Transverse colon (tissue), 4 donors: ENCODE measurements at places on chromosomes 1 and 21. TPM values are rescaled to one million over a fixed set of nuclear protein-coding genes. Genes with fewer than 3 reads are reported as not detected.

DNA sequence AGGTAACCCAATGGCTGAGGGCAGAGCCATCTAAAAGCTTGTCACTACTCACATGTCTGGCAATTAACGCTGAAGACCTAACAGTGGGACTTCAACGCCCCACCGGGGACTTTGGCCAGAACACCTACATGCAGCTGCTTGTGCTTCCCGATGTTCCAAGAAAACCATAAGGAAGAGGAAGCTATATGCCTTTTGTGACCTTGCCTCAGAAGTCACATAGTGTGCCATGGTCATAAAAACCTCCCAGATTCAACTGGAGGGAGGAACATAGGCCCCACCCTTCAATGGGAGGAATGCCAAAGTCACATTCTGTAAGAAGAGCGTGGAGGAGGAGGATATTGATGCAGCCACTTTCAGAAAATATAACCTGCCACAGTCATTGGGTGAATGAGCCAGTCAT lies 147.8 kb upstream of the MAGI3 start:
- H3K4me1 ChIP-seq, result peaks cover 53% of the 10 kb centered on the region
- H3K36me3 ChIP-seq, result no peaks in the 10 kb centered on the region
- no peak overlapping the region for H3K4me3 ChIP-seq
- peak; percentile 84 for DNase-seq
- peak overlapping the region; percentile 77 for H3K27ac ChIP-seq

DNA sequence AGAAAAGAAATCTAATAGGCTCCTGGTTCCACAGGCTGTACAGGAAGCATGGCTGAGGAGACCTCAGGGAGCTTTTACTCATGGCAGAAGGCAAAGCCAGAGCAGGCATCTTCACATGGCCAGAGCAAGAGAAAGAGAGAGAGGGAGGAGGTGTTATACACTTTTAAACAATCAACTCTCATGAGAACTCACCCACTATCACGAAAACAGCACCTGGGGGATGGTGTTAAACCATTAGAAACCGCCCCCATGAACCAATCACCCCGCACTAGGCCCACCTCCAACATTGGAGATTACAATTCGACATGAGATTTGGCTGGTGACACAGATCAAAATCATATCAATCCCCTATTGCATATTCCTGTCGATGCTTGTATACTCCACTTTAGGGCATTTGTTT lies 93.5 kb downstream of the MRPL39 start:
- no peak for DNase-seq
- no peak overlapping the region for H3K27ac ChIP-seq
- H3K27me3 ChIP-seq, result no peaks in the 10 kb centered on the region

Gene CHIT1
- total RNA-seq, result not detected

GRCh38 chr21:42567861-42568260 lies 54.2 kb downstream of the SLC37A1 start:
- no peaks in the 10 kb centered on the region for H3K27me3 ChIP-seq
- H3K27ac ChIP-seq, result no peak overlapping the region
- H3K4me1 ChIP-seq, result no peaks in the 10 kb centered on the region
- DNase-seq, result peak; percentile 3
- no peaks in the 10 kb centered on the region for H3K36me3 ChIP-seq

Gene NDC1
- 10.1 TPM for total RNA-seq

Gene LCE1F
- not detected for total RNA-seq

Gene OLIG2
- not detected for total RNA-seq

DNA sequence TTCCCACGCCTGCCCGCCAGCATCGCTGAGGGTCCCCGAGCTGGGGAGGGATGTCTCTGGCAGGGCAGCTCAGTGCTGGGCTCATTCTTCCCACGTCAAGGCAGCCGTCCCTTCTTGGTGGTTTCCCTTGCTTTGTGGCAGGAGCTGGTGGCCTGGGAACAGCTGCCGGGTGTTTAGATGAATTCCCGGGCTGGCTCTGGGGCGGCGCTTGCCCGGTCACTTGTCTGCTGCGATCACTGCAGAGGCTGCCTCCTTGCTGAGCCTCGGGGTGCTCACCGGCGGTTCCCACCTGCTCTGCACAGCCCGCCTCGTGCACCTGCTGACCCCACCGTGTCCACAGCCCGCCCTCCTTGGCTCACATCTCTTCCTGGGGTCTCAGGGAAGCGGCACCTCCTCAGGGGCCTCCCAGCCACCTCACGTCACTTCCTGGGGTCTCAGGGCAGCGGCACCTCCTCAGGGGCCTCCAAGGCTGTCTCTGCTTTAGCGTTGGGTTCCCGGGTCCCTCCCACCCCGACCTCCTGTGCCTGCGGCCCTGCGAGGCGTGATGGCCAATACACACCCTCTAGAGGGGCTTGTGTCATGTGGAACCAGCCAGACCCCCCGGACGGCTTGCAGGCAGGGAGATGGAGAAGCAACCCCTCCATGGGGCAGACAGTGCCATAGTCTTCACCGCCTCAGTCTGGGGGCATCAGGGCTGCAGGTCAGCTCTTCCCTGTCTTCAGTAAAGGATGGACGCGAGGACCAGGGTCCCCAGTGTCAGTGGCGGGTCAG lies 13.5 kb downstream of the COL18A1 start:
- no peak for DNase-seq
- H3K4me1 ChIP-seq, result no peaks in the 10 kb centered on the region
- H3K27ac ChIP-seq, result peak overlapping the region; percentile 18
- H3K27me3 ChIP-seq, result no peaks in the 10 kb centered on the region
- no peaks in the 10 kb centered on the region for H3K36me3 ChIP-seq

- no peaks in the 10 kb centered on the region for H3K4me1 ChIP-seq
- DNase-seq, result no peak
- H3K4me3 ChIP-seq, result no peak overlapping the region
- H3K27me3 ChIP-seq, result no peaks in the 10 kb centered on the region
- no peaks in the 10 kb centered on the region for H3K36me3 ChIP-seq
These were observed 66.2 kb downstream of the RGL1 start for GRCh38 chr1:183871142-183871541.

- DNase-seq, result no peak
- no peaks in the 10 kb centered on the region for H3K4me1 ChIP-seq
- H3K36me3 ChIP-seq, result no peaks in the 10 kb centered on the region
These were observed 5.5 kb upstream of the ILDR2 start for GRCh38 chr1:166980818-166981217.

GRCh38 chr1:25458541-25459298 lies 28.0 kb downstream of the MACO1 start:
- no peaks in the 10 kb centered on the region for H3K27me3 ChIP-seq
- H3K36me3 ChIP-seq, result no peaks in the 10 kb centered on the region
- no peak for DNase-seq
- H3K4me1 ChIP-seq, result no peaks in the 10 kb centered on the region
- no peak overlapping the region for H3K27ac ChIP-seq
- H3K4me3 ChIP-seq, result no peak overlapping the region

DNA sequence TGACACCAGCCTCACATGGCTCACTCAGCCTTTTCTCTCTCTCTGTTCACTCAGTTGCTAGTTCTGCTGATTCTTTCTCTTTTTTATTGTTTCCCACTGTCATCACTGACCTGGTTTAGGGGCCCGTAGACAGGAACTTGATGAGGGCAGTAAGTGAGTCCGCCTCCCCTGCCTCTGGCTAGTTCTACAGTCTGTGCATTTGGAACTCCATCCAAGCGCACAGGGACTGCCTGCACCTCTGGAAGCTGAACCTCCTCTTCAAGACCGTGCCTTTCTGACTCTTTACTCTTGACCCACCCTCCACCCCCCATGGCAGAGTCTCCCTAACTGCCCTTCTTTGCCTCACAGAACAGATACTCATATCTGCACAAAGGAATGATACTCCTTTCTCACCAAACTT lies 4.2 kb downstream of the TENT5C start:
- no peaks in the 10 kb centered on the region for H3K36me3 ChIP-seq
- no peak for DNase-seq
- peak overlapping the region; percentile 94 for H3K27ac ChIP-seq
- H3K4me3 ChIP-seq, result peak overlapping the region; percentile 8

DNA sequence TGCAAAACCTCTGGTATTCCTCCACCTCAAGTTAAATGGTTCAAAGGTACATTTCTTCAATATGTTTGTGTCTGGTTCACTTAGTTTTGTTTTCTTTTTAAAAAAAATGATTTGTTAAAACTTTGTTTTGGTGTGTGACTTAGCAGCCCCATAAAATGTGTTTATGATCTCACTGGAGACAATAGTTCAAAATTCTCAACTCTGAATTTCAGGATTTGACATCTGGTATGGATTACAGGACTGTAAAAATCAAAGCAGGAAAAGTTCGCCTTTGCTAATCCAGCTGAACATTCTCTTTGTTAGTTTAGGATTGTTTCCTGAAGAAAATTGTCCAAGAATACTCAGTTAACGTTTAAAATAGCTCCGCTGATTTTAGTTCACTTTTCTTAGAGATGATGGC lies 231.7 kb downstream of the HMCN1 start:
- no peaks in the 10 kb centered on the region for H3K27me3 ChIP-seq
- peak overlapping the region; percentile 21 for H3K27ac ChIP-seq
- H3K36me3 ChIP-seq, result no peaks in the 10 kb centered on the region
- H3K4me1 ChIP-seq, result no peaks in the 10 kb centered on the region
- H3K4me3 ChIP-seq, result no peak overlapping the region

DNA sequence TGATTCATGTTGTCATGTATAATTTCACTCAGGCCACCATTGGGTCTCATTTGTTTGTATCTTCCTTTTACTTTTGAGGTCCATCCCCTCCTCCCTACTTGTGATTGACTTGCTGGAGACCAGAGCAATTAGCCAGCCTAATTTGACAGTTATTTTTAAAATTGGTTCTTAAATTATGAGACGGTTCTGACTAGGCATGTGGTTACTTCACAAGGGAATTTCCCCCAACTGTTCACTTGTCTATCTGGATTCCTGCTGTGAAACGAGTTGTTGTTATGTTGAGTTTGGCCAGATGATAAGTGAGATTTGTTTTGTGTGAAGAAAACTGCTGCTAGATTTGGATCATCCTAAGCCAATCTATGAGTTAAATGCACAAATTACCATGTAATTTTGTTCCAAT lies 359.1 kb downstream of the BARHL2 start:
- no peak for DNase-seq
- H3K36me3 ChIP-seq, result no peaks in the 10 kb centered on the region
- H3K27me3 ChIP-seq, result no peaks in the 10 kb centered on the region
- H3K4me1 ChIP-seq, result no peaks in the 10 kb centered on the region
- H3K4me3 ChIP-seq, result no peak overlapping the region

DNA sequence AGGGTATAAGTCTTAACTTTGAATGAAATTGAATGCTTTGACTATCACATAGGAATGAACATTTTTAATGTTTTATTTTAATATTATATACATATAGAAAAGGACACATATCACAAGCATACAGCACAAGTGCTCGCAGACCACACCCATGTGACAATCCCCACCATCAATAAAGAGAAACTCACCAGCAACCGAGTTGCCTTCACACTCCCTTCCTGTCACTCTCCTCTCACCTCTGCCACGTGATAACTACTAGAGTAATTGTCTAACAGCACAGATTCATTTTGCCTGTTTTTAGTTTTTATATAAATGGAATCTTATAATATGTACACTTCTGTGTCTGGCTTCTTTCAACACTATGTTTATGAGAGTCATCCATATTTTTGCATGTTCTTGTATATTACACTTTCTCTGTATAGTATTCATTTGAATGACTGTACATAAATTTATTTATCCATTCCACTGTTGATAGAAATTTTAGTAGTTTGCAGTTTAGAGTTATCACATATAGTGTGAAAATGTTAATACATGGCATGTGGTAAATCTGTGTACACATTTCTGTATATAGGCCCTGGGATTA lies 304.9 kb upstream of the DUSP10 start:
- no peak overlapping the region for H3K27ac ChIP-seq
- H3K36me3 ChIP-seq, result no peaks in the 10 kb centered on the region
- H3K4me3 ChIP-seq, result no peak overlapping the region
- no peaks in the 10 kb centered on the region for H3K27me3 ChIP-seq
- peaks cover 9% of the 10 kb centered on the region for H3K4me1 ChIP-seq
- no peak for DNase-seq

Gene LYSMD1
- 15.7 TPM for total RNA-seq

GRCh38 chr21:16322454-16322853 lies 592.7 kb downstream of the USP25 start:
- H3K4me1 ChIP-seq, result no peaks in the 10 kb centered on the region
- H3K27ac ChIP-seq, result no peak overlapping the region
- H3K36me3 ChIP-seq, result no peaks in the 10 kb centered on the region

GRCh38 chr1:59814901-59815825 lies at the start of gene HOOK1:
Gene HOOK1 (plus strand): TSS chr1:59814949. CDS start chr1:59815118, 169 bp downstream.
- peaks cover 42% of the 10 kb centered on the region for H3K27me3 ChIP-seq
- H3K4me1 ChIP-seq, result peaks cover 4% of the 10 kb centered on the region
- peak within 1 kb of the TSS; percentile 83 for H3K27ac ChIP-seq
- H3K4me3 ChIP-seq, result peak within 1 kb of the TSS; percentile 64

Gene PCNX2
- total RNA-seq, result 518 TPM

GRCh38 chr1:111487133-111487532 lies 13.3 kb downstream of the C1orf162 start:
- no peaks in the 10 kb centered on the region for H3K27me3 ChIP-seq
- no peaks in the 10 kb centered on the region for H3K36me3 ChIP-seq
- H3K27ac ChIP-seq, result no peak overlapping the region
- no peak overlapping the region for H3K4me3 ChIP-seq
- H3K4me1 ChIP-seq, result no peaks in the 10 kb centered on the region
- no peak for DNase-seq

DNA sequence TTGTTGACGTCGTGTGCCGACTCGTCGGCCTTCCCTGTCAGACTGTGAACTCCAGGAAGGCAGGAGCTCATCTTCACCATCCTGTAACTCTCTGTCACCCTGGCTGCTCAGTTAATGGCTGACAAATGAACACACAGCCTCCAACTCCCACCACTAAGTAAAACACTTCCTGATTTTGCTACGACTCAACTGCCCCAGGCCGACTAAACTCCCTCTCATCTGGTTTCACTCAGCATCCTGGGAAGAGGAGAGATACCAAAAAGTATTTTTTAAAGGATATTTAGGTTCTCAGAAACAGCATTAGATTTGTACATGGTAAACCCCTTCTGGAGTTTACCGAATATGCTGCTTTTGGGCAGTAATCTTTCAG lies 18.2 kb upstream of the LHX4 start:
- H3K4me3 ChIP-seq, result no peak overlapping the region
- no peaks in the 10 kb centered on the region for H3K4me1 ChIP-seq

DNA sequence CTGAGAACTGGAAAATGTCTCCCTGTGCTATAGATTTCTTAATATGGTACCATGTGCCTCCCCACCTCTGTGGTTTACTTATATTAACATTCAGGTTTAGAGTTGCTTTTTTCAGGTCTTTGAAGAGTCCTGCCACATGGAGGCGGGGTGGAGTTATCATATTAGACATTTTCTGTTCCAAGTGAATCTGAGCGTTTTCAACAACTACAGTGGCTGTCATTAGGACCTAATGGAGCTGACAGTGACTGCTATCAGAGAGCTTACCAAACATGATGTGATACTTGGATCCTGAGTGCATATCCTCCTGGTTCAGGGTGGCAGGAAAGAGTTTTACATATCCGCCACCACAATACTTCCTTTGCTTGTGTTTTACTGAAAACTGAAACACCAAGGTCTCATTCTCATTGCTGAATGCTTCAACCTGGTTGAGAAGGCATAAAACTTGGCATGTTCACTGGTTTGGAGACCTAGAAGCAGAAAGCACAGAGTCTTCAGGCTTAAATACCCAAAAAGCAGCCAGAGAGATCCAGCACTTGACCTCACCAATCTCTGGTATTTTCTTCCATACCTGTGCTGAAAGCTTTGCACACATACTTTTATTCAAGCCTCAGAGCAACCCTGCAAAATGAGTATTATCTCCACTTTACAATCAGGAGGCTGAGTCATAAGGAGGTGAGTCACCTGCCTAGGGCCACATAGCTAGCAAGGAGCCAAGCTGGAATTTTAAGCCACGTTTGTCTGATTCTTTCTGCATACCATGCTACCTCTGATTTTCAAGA lies 47.4 kb upstream of the OSBPL9 start:
- no peak overlapping the region for H3K4me3 ChIP-seq
- H3K36me3 ChIP-seq, result no peaks in the 10 kb centered on the region
- H3K27ac ChIP-seq, result peak overlapping the region; percentile 32
- H3K4me1 ChIP-seq, result no peaks in the 10 kb centered on the region
- DNase-seq, result peak; percentile 17
- H3K27me3 ChIP-seq, result no peaks in the 10 kb centered on the region

Gene LORICRIN
- total RNA-seq, result not detected
